Mammary epithelial cell (primary cell): ENCODE measurements at places on chromosomes 5 and 9.
A peak's percentile ranks its signal among the peaks of the same experiment; 100 is the strongest.

- no peak for DNase-seq
Observed at GRCh38 chr5:72109625-72110024, 2.4 kb downstream of the MAP1B start.

DNA sequence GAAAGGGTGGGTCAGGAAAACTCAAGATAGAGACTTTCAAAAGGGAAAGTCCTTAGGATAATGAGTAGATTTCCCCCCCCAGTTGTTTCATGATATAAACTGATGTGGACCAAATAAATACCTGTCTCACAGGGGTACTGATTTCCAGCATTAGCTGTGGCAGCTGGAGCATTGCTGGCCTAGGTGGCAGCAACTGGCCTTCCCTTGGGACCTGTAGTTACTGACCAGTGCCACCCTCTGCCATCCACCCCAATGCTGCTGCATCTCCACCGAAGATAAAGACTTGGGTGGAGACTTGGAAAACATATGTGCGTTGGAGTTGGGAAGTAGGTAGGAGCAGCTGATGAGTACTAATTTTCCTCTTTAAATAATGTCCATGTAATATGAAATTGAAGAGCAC lies 71.8 kb downstream of the SYK start:
- DNase-seq: no peak

GRCh38 chr9:86126998-86127972 lies 27.9 kb upstream of the GOLM1 start:
- DNase-seq: peak; percentile 91

DNA sequence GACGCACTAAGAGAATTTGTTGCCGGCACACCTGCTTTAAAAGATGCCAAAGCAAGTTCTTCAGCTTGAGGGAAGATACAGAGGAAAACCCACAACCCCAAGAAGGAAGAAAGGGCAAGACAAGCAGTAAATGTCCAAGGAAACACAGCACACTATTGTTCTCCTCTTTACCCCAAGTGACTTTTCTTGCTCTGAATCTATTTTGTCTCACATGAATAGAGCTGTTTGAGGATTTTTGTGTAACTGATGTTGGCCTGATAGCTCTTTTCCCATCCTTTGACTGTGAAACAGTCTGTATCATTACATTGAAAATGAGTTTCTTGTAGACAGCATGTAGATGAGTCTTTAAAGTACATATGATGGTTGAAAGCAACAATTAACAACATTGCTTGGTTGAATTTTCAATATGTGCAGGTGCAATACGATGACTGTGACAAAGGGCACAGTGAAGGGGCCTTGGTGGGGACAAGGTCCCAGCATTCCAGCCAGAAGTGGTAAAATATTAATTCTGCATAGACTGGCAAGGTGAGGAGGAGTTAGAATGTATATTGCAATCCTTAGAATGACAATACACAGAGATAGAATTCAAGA lies 16.8 kb upstream of the CEP72 start:
- DNase-seq: no peak
